ENCODE measurements at places on chromosomes 4 and X. TPM values are rescaled to one million over a fixed set of nuclear protein-coding genes. Genes with fewer than 3 reads are reported as not detected.

- no peak for DNase-seq
Observed at GRCh38 chr4:36286481-36286871, 5.1 kb downstream of the DTHD1 start.

DNA sequence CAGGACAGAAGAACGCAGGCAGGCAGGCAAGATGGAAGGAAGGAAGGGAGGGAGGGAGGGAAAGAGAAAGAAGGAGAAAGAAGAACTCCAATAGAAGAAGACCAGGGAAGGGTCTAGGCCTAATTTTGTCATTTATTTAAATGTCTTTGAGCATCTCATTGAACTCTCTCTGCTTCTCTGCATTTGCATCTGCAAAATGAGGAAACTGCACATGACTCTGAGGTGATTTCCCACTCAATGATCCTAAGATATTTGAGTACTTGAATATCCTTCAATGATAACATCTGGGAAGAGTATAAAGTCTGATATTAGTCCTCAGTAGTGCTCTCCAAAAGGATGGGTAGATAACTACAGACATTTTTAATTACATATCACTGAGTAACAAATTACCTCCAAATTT lies 33.1 kb upstream of the RBPJ start:
- no peak for DNase-seq

DNA sequence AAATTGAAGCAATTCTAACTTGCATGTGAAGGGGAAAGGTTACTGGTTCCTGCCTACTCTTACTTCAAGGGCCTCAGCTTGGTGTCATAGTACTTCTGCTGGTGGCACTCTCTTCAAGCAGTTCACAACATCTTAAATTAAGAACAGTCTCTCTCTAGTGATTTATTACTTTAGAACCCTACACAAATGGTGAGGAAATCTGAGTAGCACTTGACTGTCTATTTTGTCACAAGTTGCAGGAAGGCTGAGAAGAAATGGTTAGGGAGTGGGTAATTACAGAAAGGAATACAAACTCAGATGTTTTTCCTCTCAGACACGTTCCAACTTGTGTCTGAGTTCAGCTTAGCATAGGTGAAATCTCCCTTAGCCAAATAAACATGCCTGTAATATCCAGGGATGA lies 242.3 kb upstream of the GRIA3 start:
- no peak for DNase-seq

DNA sequence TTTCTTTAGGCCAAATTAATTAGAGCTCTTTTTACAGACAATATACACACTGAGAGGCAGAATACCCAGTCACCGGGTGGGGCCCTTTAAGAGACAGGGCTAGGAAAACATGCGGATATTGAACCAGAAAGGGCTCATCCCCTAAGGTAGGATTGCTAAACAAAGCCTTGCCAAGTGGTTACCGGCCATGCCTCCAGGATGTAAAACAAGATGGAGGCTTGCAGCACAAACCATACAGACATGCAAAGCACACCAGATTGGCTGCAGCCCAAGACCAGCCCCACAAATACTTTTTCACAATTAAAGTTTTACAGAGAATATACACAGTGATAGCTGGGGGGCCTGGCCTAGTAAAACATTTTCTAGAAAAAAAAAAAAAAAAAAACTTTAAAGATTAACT lies 210.0 kb downstream of the KLHL4 start:
- no peak for DNase-seq

GRCh38 chr4:24055623-24056022 lies 165.8 kb upstream of the PPARGC1A start:
- DNase-seq: no peak

GRCh38 chr4:76546759-76547742 lies 112.0 kb downstream of the SHROOM3 start:
- DNase-seq: peak; percentile 63

DNA sequence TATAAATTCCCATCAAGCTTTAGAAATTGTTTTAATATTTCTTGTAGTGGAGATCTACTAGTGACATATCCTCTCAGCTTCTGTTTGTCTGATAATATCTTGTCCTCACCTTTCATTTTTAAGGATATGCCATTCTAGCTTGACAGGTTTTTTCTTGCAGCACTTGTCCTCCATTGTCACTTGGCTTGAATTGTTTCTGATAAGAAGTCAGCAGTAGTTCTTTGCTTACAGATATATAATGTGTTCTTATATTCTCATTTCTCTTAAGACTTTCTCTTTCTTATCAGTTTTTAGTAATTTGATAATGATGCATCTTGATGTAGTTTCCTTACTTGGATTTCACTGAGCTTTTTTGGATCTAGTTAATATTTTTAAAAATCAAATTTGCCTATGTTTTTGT lies 120.6 kb upstream of the NUDT6 start:
- no peak for DNase-seq

GRCh38 chrX:5084279-5084678 lies 1144.4 kb downstream of the NLGN4X start:
- no peak for DNase-seq

DNA sequence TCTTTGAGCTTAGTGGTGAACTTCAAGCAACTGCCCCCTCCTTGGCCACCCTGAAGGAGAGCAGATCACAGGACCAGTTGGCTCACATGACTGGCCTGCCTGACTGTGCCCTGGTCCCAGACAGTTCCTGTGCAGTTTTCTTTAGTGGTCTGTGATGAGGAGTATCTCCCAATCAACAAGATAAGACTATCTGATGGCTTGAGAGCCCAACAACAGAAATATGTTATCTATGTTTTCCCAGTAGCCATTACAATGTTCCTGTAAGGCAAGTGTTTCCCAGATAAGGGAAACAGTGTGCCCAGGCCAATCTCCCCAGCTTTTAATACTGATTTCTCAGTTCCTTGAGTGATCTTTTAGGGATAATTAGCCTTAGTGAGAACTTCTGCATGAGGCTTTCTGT lies 14.2 kb upstream of the TIMM8A start:
- DNase-seq: no peak

- DNase-seq: peak; percentile 3
Observed at GRCh38 chr4:34250562-34250961, 1993.8 kb downstream of the ARAP2 start.

The MMAA gene
- 7.2 TPM for polyA plus RNA-seq

The RAB33A gene
- 3.6 TPM for polyA plus RNA-seq
